ENCODE measurements at places on chromosomes 3 and 15.

GRCh38 chr3:191169566-191169965, 29.5 kb upstream of the OSTN start:
- no peak for DNase-seq

- peak; percentile 25 for DNase-seq
Observed at GRCh38 chr15:93072411-93073394, 16.3 kb downstream of the RGMA start.

DNA sequence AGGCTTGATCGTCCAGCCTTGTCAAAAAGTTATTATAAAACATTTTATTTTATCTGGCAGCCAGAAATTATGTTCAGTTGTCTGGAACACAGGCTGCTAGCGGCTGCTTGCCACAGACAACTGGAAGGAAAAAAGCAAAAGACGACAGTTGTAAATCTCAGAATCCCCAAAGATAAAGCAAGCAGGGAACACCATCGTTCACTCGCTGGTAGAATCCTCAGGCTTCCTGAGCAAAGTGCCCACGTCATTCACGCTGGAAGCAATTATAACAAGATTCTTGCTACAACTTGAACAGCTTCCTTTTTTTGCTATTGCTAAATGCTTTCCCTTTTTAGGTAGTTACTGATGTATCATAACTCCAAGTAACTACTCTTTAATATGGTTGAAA, 33.6 kb downstream of the ADAMTS17 start:
- DNase-seq: no peak

DNA sequence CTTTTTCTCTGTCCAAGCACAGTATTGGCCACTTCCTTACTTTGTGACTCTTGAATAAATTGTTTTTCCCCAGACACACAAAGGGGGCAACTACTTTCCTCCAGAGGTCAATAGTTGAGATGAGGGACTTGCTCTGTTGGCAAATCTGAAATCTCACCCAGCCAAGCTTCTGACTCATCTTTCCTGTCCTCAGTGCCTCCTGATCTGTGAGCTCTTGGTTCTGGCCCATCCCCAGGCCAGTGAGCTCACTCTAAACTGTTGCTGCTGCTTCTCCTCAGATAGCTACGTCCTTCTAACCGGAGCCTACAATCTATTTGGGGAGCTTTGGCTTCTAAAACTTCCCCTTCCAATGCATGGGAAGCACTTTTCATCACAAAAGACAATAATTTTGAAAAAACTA, 50.0 kb upstream of the NMD3 start:
- peak; percentile 2 for DNase-seq

DNA sequence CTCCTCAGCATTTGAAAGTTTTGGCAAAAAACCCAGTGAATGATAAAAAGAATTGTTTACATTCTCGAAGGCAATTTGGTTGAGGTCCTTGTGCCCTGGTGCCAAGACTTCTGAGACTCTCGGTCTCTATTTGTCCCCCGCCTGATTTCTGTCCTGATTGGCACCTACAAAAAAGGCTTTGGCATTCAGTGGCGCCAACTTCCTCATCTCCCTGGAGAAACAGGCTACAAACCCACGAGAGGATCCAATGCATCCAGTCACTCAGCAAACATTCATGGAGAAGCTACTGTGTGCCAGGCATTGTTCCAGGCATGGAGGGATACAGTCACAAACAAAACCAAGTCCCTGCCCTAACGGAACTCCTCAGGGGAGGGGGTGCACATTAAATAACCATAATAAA, 42.7 kb downstream of the HES1 start:
- no peak for DNase-seq

DNA sequence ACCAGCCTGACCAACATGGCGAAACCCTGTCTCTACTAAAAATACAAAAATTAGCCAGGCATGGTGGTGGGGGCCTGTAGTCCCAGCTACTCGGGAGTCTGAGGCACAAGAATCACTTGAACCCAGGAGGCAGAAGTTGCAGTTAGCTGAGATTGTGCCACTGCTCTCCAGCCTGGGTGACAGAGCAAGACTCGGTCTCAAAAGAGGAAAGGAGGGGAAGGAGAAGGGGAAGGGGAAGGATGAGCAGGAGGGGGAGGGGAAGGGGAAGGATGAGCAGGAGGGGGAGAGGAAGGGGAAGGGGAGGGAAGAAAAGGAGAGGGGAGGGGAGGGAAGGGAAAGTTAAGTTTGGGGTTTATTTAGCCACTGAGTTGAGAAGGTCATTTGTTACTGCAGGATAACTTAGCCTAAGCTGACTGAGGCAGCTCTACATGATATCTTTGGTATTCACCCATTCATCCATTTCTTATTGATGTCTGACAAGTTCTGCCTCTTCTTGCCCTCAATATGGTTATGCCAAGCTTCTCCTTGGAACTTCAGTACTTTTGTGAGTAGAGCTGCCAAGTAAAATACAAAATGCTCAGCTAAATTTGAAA, 15.9 kb upstream of the ABHD2 start:
- DNase-seq: no peak

DNA sequence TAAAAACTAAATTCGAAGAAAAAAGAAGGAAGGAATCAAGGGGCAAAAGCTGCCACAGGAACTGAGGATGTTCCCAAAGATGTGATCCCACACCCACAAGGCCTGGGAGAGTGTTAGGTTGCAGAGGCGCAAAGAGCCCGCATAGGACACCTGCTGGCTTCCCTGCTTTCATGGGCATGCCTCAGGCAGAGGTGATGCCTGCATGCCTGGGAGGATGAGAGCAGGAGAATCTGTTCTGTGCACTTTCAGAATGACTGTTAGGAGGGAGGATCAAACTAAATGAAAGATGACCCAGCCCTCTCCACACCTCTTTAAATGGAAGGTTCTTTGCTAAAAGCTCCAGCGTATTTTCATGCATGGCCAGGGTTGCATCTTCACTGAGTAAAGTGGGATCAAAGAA, 162.4 kb downstream of the PLCL2 start:
- DNase-seq: no peak

DNA sequence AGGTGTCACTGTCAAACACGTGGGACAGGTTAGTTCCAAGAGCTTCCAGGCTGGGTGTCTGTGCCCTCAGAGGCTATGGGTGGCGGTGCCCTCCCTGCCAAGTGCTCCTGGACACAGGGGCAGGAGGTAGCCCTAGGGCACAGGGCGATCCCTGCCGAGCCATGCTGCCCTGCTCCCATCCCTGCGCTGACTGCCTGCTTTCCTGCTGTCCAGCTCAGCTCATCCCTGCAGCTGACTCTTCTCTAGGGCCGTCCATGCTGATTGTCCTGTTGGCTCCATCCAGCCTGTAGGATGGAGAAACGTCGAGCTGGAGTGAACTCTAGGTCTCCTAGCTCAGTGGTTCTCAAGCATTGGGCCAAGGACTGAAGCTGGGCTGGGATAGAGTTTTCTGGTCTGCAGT, 3.7 kb downstream of the PDIA5 start:
- no peak for DNase-seq

GRCh38 chr3:37935756-37936666, 54.6 kb upstream of the VILL start:
- peak; percentile 81 for DNase-seq

- no peak for DNase-seq
Observed at GRCh38 chr3:49700453-49701128, 11.2 kb downstream of the RNF123 start.

DNA sequence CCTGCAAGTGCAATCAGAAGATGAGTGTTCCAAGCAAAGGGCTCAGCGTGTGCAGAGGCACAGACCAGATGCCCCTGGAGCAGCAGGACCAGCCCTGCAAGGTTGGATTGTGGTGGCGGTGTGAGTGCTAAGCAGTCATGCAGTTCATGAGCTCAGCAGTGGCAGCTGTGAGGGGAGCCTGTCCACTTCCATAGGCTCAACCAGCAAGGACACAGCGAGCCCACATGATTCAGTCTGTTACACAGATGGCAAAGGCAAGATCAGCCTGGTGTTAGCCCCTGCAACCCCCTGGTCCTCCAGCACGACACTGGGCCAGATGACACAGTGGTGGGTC, 95.9 kb upstream of the PRR23E start:
- DNase-seq: no peak

DNA sequence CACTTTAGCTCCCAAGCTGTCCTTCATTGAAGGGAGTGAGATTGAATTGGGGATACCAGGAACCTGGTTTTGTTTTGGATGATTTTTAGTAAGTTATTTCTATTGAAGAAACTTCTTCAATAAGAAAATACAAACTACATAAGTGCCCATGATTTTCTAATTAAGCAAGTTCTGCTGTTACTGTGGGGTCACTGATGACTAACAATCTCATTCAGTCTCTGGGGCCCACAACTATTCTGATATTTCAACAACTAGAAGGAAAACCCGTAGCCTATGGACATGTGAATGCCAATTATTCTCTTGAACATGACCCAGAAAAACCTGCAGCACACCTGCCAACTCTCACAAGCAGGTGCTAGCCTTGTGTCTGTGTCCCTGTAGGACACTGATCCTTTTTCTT, 184.6 kb downstream of the DCLK3 start:
- DNase-seq: no peak

DNA sequence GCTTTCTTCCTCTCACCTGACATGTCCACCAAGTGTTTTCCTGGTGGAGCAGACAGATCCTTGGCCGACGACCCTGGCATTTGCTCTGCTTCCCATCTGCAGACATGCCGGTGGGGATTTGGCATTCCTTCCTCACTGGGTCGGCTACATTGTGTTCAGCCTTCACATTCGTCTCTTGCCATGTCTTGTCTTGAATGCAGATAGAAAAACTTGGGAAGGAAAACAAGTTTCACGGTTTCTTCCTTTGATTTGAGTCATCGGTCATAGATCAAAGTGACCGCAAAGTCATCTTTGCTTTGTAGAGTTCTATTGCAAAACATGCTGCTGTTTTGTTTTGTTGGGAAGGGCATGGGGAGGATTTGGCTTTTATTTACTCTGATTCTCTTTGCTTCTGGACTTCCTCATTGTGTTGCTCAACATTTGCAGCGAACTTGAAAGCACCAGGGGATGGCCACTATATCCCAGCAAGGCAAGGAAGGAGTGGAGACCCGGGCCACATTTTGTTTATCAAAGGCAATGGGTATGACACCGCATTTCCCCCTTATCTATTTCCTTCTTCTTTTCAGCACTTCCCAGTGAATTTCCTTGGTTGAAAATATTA, 321.3 kb downstream of the CACNA2D3 start:
- no peak for DNase-seq

GRCh38 chr3:52147804-52148203, 6.4 kb downstream of the POC1A start:
- DNase-seq: no peak

DNA sequence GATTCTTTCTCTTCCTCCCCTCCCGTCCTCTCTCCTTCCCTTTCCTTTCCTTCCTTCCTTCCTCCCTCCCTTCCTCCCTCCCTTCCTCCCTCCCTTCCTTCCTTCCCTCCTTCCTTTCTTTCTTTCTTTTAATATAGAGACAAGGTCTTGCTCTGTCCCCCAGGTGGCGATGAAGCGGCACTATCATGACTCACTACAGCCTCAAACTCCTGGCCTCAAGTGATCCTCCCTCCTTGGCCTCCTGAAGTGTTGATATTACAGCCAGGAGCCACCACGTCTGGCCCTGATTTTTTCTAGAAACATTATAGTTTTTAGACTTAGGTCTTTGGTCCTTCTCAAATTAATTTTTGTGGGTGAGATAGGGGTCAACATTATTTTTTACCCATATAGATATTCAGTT, 15.5 kb downstream of the GRM2 start:
- DNase-seq: no peak

Measured in SW 1271 (cell line).